ENCODE measurements at places on chromosomes 5 and 9.

DNA sequence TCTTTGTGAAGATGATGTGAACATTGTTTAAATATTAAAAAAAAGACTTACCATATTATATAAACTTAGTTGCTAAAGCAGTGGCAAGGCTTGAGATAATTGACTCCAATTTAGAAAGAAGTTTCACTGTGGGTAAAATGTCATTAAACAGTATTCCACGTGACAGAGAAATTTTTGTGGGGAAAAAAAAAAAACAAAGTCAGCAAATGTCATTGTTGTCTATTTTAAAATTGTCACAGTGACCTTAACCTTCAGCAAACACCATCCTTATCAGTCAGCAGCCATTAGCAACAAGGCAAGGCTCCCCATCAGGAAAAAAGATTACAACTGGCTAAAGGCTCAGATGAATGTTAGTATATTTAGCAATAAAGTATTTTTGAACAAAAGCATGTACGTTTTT, 99.3 kb upstream of the CDH18 start:
- DNase-seq: no peak

DNA sequence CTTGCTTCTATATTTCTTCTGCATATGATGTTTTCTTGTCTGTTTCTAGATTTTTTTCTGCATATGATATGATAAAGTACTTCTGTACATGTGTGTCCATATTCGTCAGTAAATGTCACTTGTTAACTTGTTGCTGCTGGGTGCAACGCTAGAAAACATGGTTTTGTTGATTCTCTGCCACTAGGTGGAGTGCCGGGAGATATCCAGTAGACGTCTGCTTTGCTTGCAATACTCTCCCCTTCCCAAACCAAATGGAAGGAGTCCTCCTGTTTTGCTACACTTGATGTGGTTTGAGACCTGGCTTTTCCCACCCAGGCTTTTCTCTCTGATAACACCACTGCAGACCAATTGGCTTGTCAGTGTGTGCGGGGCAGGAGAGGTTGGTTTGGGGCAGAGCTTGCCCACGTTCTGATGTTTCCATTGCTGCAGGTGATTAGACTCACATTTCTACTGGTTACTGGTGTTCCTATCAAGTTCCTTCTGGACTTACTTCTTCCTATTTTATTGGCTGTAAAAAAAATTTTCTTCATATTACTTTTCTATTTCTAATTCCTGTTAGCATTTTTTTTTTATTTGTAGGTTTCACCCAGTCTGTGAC, 900.0 kb upstream of the CDH10 start:
- DNase-seq: no peak

GRCh38 chr5:168950241-168950951, 350.5 kb downstream of the SLIT3 start:
- no peak for DNase-seq

- DNase-seq: no peak
Observed at GRCh38 chr9:85527331-85528020, 214.3 kb downstream of the AGTPBP1 start.

DNA sequence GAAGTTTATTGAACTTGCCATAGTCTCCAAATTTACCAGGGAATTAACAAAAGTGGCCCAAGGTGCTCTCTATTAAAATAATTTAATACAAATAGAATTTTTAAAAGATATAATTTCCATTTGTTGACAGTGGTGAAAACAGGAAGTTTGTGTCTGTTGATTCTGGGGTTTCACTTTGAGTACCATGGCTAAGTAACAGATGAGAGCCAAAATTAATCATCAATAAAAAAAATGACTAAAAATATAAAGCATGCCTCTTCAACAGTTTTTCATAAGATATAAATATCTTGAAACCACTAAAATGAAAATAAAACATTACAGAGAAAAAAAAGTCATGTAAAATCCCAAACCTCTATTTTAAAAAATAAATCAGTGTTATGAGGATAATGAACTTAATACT, 49.8 kb downstream of the SGCD start:
- DNase-seq: no peak

DNA sequence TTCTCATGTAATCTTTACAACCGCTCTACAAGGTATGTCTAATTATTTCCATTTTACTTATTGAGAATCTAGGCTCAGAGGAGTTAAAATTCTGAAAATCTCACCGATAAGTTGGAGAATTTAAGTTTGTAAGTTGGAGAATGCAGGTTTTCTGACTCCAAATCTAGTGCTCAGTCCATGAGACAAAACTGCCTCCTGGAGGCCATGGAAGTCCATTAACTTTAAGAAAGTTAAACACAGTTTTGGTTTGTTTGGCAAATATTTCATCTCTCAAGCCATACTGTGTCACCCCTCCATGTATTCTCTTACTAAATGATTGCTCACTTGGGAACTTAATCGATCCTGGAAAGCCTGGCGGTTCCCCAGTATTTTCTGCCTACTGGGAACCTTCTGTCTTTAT, 52.6 kb downstream of the INIP start:
- no peak for DNase-seq

Measured in suprapubic skin (tissue), 4 donors.